ENCODE measurements at places on chromosomes 2 and 18.
A peak's percentile ranks its signal among the peaks of the same experiment; 100 is the strongest.

DNA sequence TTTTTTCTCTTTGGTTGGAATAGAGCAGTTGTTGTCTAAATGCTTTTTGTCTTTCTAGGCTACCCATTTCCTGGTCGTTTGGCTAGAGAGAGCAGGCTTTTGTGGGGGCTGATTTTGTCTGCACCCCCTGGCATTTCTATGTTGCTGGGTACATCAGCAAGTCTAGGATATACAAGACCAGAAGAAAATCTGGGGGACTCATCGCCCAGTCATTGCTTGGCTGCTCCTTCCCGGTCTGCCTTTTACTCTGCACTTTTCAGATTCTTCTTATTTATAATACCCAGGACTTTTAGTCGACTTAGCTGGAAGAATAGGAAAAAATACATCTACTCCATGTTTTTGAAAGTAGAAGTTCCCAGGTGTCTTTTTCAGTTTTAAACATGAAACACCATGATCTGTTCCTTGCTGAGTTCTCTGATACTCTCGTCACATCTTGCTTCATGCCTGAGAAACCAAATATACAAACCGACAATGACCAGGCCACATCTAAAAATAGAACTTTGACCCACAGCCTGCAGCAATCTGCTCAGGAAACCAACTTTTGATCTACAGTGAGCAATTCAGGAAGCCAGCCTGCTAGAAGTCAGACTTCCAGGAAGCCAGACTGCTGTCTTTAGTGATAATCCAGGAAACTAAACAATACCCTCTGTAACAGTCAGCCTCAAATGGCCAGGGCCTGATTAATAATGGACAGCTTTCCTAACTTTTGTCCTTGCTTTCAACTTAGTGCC is 163.8 kb upstream of the MEX3C start:
- DNase-seq, result no peak

DNA sequence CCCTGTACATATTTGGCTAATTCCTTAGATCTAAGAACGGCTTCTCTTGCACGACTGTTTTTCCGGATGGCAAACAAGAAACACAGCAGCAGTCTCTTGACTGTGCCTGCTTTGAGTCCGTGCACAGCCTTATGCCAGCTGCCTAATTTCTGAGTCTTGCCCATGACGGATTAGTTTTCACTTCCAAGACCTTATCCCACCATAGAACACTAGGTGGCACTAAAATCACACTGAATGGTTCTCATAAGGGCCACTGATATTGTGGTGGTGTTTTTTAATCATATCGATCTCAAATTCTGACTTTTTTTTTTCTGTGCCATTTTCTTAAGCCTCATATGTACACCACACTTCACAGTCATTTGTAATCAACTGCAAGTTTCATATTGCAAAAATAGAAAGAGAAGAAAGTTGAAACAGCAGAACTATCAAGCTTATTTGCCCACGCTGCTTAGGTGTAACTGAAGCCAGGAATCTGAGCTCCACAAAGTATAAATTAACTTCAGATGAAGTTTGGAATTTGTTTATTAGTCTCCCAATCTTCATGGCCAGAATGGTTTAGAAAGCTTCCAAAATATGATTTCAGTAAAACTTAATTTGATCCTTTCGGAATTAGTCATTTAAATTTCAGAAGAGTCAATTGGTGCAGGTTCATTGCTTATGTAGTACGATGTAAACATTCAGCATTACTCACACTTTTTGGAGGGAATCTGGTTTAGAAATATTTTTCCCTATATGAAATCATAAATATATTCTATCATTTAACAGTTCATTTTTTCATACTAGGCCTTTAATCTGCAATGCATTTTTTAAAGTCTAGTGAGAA is 45.5 kb upstream of the SCN7A start:
- DNase-seq, result peak; percentile 54

DNA sequence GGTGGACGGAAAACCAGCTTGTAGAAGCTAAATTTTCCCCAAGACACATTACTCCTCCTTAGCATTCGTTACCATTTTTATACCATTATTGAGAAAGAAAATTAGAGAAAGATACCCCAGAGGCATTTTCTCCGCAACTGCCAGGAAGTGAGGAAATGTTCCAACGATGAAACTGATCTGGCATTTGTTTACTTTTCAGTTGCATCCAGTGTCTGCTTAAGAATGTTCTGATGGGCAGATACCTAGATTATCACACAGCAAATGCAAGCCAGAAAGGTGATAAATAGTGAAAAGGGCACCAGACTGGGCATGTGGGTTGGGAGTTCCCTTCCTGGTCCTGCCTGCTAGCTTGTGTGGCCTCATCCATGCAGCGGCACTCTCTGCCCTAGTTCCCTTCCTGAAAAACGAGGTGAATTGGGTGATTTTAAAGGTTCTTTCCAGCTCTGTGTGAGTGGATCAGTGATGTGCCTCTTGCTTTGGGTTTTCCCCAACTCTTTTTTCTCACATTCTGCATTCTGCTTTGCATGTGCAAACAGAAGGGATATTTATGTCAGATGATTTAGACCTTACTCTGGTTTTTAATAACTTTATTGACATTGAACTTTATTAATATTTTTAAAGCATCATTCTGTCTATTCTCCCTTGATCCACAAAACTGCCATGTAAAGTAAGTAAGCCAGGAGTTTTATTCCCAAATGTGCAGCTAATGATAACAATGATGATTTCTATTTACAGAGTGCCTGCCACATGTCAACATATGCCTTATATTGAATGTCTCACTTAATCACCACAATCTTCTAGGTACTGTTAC is 139.6 kb downstream of the INSIG2 start:
- DNase-seq, result no peak

DNA sequence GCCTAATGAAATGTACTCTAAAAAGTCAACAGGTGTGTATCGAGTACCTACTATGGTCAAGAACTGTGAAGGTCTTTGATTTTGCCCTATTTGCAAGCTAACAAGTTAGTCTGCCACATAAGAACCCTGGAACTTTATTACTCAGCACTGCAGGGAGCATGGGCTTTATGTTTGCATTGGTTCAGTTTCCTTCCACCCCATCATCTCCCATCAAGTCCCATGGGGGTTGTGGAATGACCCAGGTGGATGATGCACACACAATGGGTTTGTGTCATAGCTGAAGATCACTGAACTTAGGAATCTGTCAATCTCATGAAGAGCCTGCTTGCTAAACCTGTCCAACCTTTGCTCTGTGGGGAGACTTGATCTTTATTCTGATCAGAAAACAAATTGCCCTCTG is 265.5 kb downstream of the RPRM start:
- DNase-seq, result no peak

GRCh38 chr18:48904847-48905394 is 45.8 kb downstream of the SMAD7 start:
- DNase-seq, result no peak

DNA sequence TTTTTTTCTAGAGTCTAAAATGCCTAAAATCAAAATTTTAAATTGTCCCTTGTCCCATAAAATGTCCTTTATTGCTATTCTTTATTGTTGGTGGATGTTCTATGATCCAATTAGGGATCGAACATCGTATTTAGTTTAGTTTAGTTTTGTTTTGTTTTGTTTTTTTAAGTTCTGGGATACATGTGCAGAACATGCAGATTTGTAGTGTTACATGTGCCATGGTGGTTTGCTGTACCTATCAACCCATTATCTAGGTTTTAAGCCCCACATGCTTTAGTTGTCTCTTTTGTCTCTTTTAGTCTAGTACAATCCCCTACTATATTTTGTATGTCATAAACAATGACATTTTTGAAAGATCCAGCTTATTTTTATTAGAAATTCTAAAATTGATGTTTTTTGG is 8.8 kb upstream of the DSG1 start:
- DNase-seq, result no peak

- DNase-seq, result no peak
Measured at GRCh38 chr18:24300703-24301102, 96.9 kb downstream of the OSBPL1A start.

Data from activated naive CD4-positive, alpha-beta T cell treated with anti-CD3 and anti-CD28 coated beads, Interleukin-2, amount 50 U/mL, for 72 hours (primary cell).